Activated T-helper 1 cell treated with anti-CD3 and anti-CD28 coated beads, Interleukin-12 subunit alpha, Interleukin-12 subunit beta, Interleukin-2, Interleukin-4 antibody, amounts not matched to agents 30 ng/mL and 10 ng/mL and 1 ng/mL, durations not matched to agents 14 hours and 24 hours and 36 hours (primary cell): ENCODE measurements at places on chromosomes 16 and 17. TPM values are rescaled to one million over a fixed set of nuclear protein-coding genes. Genes with fewer than 3 reads are reported as not detected.

GRCh38 chr17:77999413-78000173 is 41.1 kb downstream of the TNRC6C start:
- DNase-seq, result no peak

DNA sequence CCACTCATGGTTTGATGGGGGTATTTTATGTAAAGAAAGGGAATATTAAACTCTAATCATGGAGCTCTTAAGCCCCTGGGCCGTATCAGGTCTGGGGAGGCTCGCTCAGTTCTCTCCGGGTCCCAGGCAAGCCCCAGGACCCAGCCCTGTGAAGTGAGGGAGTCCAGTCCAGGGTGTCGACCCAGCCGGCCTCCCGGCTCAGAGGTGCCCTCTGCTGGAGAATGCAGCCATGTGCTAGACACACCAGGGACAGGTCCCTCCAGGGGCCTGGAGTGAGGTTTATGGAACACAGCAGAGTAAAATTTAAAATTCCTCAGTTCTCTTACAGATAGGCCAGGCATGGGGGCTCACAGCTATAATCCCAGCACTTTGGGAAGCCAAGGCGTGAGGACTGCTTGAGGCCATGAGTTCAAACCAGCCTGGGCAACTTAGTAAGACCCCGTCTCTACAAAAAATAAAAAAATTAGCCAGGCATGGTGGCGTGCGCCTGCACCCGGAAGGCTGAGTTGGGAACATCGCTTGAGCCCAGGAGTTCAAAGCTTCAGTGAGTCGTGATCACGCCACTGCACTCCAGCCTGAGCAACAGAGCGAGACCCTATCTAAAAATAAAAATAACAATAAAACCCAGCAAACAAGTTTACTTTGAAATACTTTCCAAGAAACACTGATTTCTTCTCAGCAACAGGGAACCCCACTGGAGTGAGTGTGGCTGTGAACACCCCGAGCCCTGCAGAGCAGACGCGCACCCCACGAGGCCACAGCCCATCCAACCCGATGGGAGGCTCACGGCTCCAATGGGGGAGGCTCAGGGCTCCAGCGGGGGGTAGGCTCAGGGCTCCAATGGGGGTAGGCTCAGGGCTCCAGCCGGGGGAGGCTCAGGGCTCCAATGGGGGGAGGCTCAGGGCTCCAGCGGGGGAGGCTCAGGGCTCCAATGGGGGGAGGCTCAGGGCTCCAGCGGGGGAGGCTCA is 72.2 kb downstream of the ZNF778 start:
- DNase-seq, result peak; percentile 49

DNA sequence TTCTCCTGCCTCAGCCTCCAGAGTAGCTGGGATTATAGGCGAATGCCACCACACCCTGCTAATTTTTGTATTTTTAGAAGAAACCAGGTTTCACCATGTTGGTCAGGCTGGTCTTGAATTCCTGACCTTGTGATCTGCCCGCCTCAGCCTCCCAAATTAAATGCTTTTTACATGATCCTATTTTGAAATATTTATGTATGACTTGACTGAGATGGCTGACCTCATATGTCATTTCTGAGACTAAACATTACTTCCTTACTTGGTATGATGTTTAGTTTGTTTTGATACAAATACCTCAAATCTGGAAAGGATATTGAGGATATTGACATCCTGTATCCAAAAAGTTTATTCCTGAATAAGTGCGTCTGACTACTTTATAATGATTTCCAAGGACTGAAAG is 11.9 kb downstream of the CALCOCO2 start:
- no peak for DNase-seq

DNA sequence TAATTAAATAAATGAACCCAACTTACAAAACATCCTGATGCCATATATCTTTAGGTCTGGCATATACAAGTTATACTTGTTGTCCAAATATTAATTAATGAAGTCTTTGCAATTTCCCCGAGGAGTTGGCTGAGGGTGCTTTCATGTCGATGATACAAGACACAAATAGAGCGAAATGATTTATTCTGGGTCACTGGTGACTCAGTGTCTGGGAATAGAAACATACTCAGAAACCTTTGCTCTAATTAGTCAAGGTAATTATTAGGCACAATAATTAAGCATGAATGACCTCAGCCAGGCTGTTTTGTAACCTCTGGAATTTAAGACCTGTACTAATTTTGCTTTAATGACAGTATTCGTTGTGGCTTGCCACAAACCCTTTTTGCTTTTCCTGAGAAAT is 37.0 kb upstream of the HAPSTR1 start:
- DNase-seq, result no peak

DNA sequence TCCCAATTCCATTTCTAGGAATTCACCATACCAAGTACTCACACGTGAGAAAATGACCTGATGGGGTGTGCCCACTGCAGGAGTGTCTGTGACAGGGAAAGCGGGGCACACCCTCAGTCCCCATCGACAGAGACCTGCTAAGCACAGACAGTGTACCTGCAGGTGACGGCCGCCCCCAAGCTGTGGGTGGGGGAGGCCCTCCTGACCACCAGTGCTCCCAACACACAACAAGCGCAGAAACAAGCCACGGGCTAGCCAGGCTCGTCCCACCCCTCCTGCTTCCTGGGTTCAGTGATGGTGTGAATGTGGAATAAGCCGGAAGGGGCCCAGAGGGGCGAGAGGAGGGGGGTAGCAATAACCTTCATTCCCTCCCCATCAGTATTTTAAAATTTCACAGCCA is 31.9 kb downstream of the ZCCHC14 start:
- no peak for DNase-seq

DNA sequence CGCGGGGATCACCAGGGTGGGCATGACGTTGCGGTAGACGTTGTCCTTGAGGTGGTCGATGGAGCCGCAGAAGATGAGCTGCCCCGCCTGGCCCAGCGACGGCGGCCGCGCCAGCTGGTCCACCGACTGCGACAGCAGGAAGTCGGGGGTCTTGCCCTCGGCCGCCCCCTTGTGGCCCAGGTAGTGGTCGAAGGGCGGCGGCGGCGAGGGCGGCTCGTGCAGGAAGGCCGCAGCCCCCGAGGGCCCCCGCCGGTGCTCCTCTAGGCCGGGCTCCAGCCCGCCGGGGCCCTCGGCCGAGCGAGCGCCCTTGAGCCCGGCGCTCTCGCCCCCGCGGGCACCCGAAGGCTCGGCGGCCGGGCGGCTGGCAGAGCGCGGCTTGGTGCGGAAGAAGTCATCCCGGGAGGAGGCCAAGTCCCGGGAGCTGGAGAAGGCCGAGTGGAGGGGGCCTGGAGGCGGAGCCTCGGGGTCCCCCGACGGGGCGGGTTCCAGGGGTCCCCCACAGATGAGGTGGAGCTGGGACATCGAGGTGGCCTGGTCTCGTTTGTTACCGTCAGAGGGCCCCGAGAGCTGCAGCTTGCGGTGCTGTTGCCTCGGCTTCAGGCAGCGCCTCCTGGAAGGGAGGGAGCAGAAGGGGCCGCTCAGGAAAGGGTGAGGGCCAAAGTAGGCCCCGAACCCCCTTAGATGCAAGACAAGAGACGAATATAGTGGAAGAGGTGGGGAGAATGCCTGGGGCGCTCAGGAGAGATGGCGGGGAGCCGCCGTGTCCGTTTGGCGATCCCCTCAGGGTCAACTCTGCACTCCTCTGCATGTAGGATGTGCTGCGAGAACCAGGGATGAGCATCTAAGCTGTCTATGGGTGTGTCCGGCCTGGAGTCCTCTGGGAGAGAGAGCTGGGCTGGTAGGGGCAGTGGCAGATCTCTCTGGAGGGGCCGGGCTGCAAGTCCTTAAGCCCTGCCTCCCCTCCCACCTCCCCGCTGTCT is 8.8 kb downstream of the FAM171A2 start:
- peak; percentile 24 for DNase-seq

DNA sequence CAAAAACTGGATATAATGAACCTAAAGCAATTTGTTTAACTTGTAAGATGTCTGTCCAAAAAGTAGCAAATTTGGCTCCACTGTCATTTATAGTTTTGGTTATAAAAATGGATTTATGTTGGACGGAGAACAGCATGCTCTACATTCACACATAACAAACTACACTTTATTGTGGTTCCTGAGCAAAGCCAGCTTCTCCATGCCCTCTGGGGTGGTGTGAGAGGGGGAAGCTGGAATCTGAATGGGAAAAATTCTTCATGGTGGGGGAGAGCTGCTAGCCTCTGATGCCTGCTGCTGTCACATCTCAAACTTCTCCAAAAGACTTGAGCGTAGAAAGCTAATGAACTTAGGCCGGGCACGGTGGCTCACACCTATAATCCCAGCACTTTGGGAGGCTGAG is 9.8 kb upstream of the METTL9 start:
- DNase-seq, result no peak

- DNase-seq, result no peak
Observed at GRCh38 chr16:63410594-63410993, 1374.4 kb upstream of the CDH8 start.

- DNase-seq, result no peak
Observed at GRCh38 chr16:49748322-49748721, 107.6 kb downstream of the ZNF423 start.

DNA sequence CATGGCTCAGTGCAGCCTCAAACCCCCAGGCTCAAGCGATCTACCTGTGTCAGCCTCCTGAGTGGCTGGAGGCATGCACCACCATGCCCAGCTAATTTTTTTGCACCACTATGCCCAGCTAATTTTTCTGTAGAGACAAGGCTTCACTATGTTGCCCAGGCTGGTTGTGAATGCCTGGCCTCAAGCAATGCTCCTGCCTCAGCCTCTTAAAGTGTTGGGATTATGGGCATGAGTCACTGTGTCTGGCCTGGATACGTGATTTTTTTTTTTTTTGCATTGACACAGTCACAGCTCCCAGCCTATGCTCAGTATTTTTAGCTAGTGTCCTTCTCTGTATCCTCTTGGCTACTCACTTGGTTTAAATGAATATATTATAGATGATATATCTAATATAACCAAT is 377.0 kb upstream of the TNRC6C start:
- DNase-seq, result no peak

DNA sequence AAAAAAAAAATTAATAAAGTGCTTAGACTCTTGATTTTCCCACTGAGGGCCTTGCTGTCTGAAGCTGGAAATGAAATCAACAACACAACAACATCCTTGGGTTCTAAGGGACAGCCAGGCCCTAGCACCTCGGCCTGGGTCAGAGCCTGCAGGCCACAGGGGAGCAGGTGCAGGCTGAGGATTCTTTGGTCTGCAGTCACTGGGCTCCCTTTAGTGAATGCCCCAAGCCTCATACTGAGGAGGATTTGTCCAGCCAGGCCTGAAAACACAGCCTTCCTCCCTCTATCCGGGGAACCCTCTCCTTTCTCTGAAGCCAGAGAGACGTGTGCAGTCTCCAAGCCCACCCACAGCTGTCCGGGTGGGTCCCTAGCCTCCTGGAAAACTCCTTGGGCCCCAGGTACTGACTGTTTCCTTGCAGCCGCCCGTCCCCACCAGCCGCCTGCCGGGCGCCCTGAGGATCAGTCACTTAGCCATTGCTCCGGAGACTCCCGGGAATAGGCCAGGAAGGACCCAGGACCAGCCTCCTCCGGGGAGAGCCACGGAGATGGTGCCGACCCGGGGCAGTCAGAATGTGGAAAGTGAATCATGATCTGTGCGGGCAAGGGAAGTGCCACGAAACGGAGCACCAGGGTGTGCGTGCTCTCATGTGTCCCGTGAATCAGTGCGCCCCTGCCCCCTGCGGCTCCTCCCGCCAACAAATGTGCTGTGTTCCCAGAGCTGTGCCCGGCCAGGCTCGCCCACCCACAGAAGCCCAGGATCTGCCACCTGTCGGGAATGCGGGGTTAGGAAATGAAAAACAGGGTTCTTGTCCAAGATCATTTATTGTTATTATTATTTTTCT is 91.0 kb downstream of the RTN4RL1 start:
- no peak for DNase-seq

DNA sequence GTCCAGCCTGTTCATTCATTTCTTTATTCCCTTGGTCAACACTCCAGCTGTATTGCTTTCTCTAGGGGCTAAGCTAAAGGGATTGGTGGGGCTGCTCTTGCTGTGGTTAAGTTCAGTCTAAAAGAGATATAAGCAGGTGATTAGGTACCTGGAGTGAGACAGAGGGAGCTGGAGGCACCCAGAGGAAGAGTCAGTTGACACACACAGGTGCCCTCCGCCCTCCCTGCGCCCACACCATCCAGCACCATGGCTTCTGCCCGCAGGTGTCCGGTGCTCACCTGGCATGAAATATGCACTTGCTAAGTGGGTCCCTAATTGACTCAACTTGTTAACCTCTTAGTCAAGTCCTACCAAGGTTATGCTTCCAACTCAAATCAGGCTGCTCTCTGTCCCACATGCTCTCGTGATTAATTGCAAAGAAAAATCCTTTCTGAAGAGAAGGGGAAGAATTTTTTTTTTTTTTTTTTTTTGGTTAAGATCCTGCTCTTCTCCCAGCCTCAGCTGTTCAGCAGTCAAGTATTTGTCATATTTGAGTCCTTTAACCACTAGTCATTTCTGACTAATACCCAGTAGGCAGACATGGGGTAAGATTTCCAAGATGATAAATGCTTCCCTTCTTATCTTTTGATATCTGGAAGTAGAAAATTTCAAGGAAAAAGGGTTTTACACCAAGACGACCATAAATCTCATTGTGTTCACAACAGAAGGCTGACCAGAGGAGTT is 199.8 kb upstream of the WSCD1 start:
- no peak for DNase-seq

GRCh38 chr17:38431346-38432145 is 3.3 kb downstream of the ARHGAP23 start:
- DNase-seq, result no peak

DNA sequence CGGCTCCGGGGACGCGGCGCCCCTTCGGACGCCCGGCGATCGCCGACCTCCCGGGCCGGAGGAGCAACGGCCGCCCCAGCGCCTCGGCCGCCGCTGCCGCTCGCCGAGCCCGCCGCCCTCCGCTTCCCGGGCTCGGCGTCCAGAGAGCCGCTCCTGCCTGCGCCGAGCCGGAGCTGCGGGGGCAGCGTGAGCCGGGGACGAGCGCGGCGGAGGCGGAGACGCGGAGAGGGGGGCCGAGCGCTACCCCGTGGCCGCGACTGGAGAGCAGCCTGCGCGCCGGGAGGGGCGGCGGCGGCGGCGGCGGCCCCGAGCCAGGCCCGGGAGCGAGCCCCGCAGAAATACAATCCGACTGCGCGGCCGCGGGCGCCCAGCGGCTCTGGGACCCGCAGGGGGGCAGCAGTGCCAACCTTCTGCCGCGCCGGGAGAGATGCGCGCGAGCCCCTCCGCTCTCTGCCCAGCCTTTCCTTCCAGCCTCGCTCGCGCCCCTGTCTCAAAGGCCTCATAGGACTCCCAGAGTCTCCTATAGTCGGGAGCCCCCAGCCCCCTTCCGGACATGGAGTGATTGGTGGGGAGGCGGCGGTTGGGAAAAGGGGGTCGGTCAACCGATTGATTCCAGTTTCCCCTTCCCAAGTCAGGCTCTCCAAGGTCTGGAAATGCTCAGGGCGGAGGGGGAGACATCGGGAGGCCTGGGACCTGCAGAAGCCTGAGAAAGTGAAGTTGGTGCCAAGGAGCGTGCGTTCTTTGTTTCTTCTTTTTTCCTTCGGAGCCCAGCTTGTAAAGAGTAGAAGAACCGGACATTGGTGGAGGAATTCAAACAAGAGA is 1.0 kb upstream of the SDK2 start:
- DNase-seq, result no peak

GRCh38 chr17:43469145-43469544 is 14.6 kb upstream of the DHX8 start:
- DNase-seq, result no peak

Gene CCL4
- total RNA-seq, result 1,230 and 1,243 TPM in 2 replicates

Gene HSD17B2
- total RNA-seq, result not detected in 2 replicates

Gene ERAL1
- 60.4 and 61.5 TPM in 2 replicates for total RNA-seq

Gene TBC1D3H
- total RNA-seq, result not detected in 2 replicates

Gene RDM1
- 1.7 and 2.3 TPM in 2 replicates for total RNA-seq

Gene KRT9
- total RNA-seq, result not detected in 2 replicates

Gene MPG
- 73.9 and 77.5 TPM in 2 replicates for total RNA-seq

Gene CLEC10A
- total RNA-seq, result not detected in 2 replicates

Gene ALDOA
- total RNA-seq, result 1,715 and 1,718 TPM in 2 replicates

Gene TSNAXIP1
- 0.52 and 0.83 TPM in 2 replicates for total RNA-seq
